ENCODE measurements at places on chromosomes 4 and X.

GRCh38 chr4:26321373-26322221 is 783 bp downstream of the RBPJ start:
- DNase-seq, result peak; percentile 12

- no peak for DNase-seq
Observed at GRCh38 chr4:18480928-18481327, 459.4 kb upstream of the LCORL start.

- no peak for DNase-seq
Observed at GRCh38 chr4:178082906-178083305, 640.7 kb upstream of the AGA start.

DNA sequence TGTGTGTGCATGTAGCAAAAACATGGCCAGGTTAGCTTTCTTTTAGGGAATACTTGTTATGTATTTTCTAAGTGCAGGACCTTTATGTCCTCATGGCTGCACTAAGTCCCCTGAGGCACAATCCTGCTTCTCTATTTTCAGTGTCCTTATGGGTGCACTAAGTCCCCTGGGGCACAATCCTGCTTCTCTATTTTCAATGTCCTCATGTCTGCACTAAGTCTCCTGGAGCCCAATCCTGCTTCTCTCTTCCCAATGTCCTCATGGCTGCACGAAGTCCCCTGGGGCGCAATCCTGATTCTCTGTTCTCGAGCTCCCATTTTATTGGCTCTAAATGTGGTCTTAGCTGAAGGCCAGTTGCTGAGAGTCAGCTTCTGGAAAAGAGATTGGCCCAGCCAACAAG is 49.7 kb upstream of the GPRIN3 start:
- DNase-seq, result no peak

DNA sequence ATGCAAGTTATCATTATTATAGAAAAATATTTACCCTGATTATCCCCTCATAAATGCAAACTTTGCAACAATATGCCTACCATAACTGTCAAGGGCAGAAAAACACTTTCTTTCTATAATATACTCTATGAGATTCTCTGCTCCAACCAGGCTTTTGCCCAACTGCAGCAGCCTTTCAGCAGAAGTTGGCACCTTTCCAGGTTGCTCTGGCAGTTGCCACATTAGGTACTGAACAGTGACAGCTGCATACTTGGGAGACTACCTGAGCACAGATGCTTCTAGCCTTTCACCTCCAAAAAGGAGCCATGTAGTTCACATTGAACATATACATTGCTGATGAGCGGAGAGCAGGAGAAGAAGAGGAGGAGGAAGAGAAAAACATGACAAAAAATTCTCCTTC is 69.5 kb upstream of the BRWD3 start:
- DNase-seq, result no peak

DNA sequence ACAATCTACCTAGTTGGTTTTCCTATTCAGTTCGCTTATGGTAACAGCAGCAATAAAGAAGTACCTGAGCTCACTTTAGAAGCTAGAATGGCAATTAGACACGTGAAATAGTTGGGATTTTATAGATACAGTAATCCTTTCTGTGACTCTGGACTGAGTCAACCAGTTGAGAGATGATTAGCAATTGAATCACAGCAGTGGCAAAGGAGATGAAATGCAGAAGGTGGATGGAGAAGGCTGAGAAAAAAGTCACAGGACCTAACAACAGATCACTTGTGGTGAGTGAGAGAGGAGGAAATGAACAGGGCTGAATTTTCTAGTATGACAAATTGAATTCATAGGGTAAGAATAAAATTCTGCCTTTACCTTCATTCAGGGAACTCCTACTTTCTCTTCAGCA is 197.1 kb upstream of the MAGEB18 start:
- no peak for DNase-seq

- DNase-seq, result no peak
Observed at GRCh38 chr4:114026447-114026846, 47.0 kb upstream of the ARSJ start.

DNA sequence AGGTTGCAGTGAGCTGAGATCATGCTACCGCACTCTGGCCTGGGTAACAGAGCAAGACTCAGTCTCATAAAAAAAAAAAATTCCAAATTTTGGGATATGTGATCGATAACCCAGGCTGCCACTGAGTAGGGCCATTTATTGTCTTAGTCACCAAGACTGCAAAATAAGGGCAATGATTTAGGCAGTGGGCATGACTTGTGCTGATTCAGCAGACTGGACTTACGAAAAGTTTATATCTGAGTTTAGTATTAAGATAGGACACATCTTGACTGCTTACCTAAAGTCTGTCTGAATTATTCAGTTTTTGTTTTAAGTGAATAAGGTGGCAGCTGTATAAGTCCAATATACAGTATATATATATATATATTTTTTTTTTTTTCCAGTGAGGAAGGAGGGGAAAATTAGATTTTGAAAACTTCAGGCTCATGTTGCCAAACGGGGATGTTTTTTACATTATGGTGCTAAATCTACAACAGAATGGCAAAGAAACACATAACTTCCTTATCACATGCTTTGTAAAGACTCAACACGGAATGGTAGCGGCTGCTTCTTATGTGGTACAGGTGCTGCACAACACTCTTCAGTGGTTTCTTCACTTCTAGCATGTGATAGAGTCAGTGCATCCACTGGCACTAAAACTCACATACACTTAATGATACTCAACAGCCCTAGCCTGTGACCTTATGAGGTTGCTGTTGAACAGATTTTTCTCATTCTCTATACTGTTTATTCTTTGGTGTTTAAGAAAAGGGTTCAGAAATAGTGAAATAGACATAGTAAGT is 6.5 kb downstream of the TEX13D start:
- DNase-seq, result no peak

DNA sequence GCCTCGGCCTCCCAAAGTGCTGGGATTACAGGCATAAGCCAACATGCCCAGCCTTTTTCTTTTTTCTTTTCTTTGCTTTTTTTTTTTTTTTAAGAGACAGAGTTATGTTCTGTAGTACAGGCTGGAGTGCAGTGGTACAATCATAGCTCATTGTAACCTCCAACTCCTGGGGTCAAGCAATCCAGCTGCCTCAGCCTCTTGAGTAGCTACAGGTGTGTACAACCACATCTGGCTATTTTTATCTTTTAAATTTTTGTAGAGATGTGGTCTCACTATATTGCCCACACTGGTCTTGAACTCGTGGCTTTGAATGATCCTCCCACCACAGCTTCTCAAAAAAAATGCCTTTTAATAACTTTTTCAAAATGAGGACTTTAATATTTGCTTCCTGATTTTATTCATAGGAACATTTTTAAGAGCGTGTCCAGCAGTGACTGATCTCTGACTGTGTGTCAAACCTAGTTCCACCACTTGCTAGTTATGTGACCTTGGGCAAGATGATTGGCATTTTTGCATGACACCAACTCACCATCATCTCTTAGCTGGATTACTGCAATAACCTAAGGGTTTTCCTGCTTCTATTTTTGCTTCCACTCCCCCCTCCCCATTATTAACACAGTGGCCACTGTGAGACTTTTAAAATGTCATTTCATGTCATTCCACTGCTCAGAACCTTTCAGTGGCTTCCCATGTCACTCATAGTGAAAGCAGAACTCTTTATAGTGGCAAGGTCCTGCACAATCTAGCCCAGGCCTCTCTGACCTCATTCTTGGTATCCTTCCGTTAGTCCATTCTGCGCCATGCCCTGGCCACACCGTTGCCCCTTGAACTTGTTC is 4.5 kb upstream of the TNIP3 start:
- DNase-seq, result no peak

DNA sequence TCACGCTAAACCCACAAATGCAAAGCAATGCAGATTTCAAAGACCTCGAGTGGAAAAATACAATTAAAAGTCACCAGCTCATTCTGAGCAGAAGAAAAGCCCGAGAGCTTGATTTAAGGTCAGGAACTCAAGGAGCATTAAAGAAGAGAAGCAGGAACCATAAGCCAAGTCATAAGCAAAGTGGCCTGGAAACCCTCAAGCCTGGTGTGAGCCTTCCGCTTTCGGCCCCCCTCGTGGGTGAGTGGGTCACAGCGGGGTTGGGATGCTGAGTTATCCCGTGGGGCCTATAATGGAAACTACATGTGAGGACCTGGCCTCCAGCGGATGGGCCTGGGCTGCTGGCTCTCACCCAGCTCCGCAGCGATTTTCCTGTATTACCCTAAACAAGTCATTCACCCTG is 504.3 kb downstream of the RAB28 start:
- DNase-seq, result no peak

DNA sequence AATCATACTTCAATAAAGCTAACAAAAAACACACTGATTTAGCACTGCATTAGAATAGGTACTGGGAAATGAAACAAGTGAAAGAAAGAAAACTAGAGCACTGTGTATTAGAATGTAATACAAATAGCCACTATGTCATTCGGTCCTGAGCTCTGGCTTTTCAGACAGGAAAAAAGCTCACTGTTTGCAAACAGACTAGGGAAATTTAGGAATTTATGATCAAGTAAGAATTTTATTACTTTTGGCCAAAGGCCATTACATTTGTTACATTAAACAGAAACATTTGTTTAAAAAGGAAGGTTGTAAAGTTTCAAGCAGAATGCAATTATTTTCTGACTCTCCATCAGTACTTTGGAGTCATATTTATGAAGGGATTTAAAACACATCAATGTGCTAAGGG is 68.7 kb downstream of the KLHL8 start:
- DNase-seq, result no peak

GRCh38 chr4:83772685-83773084 is 236.8 kb downstream of the GPAT3 start:
- DNase-seq, result no peak

- no peak for DNase-seq
Observed at GRCh38 chrX:41293269-41293668, 40.7 kb upstream of the DDX3X start.

DNA sequence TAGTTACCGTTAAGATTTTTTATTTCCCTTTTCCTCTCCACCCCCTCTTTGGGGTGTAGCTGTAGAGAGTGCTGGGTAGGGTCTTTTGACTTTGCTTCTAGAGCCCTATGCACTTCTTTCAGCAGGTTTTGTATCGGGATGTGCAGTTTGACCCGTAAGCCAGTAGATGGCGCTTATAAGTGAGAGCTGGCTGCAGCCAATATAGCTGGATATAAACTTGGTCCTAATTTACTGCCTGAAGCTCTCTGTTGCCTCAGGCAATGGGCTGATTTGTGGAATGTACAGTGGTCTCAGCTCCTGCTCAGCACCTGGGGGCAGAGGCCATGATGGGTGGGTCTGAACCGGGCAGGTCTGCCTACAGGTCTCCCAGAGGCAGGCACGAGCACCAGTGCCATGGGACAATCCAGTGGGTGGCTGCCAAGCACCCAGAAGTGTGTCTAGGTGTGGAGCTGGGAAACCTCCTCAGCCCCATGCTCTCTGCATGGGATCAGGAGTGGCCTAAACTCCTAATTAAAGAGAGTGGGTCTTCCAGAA is 146.5 kb downstream of the SPANXN1 start:
- DNase-seq, result no peak

GRCh38 chr4:808860-809570 is 16.9 kb downstream of the CPLX1 start:
- no peak for DNase-seq

GRCh38 chrX:134868771-134869495 is 121.9 kb upstream of the SMIM10 start:
- no peak for DNase-seq

- DNase-seq, result no peak
Observed at GRCh38 chr4:2080429-2081300, 21.5 kb downstream of the NAT8L start.

DNA sequence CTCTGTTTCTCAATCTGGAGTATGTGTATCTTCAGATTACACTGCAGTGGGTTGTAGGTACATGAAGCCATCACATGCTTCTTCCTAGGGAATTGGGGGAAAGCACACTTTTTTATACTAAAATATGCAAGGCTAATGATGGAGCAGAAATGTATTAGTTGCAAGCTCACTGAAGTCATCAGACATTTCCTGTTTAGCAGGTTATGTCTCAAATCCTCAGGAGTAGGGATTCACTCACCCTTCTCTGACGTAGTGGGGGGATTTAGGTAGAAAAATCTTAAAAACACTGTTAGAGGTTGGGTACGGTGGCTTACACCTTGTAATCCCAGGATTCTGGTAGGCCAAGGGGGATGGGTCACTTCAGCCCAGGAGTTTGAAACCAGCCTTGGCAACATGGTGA is 128.4 kb upstream of the GPC4 start:
- DNase-seq, result no peak

- DNase-seq, result no peak
Observed at GRCh38 chr4:43264730-43265129, 372.2 kb downstream of the GRXCR1 start.

GRCh38 chr4:88737307-88737941 is 39.8 kb upstream of the NAP1L5 start:
- no peak for DNase-seq

GRCh38 chrX:121150217-121150616 is 102.8 kb downstream of the GLUD2 start:
- no peak for DNase-seq

- no peak for DNase-seq
Observed at GRCh38 chrX:39204353-39204752, 403.1 kb downstream of the MID1IP1 start.

- DNase-seq, result no peak
Observed at GRCh38 chr4:30882995-30883675, 163.0 kb downstream of the PCDH7 start.

GRCh38 chrX:65706041-65706828 is 38.8 kb downstream of the MSN start:
- DNase-seq, result peak; percentile 46

- no peak for DNase-seq
Observed at GRCh38 chrX:124098089-124098488, 136.6 kb downstream of the STAG2 start.

GRCh38 chrX:140274811-140275525 is 229.9 kb downstream of the SOX3 start:
- no peak for DNase-seq

GRCh38 chr4:108937066-108937465 is 174.2 kb upstream of the ETNPPL start:
- no peak for DNase-seq

DNA sequence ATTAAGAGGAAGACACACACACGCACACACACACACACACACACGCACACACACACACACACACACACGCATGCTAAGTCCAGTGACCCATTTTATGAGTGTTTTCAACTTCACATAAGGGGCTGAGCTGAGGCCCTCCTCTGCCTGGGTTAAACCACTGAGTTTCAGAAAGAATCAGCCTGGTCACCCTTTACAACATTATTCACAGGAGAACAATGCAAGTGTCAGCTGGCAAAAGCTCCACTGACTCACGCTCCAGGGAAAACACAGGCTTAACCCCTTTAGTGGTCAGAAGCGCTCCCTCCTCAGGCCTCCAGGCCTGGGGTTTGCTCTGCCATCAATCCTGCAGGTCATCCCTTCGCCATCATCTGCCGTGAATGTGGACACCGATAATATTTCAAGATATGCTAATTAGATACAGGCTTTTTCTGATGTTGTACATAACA is 46.9 kb downstream of the ACOX3 start:
- no peak for DNase-seq

DNA sequence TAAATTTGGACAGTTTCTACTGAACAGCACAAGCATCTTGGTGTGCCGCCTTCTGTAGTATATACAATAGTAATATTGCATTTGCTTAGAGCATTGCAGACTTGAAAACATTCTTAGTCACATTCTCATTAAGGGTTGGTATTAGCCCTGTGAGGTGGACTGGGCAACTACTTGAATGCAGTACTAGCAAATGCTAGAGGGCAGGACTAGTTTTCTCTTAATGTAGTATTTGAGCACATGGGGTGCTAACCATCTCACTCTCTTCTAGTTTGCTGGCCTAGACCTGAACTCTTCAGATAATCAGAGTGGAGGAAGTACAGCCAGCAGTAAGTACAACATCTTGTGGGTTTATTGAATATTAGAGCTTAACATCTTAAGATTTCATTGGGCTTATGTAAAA is 3.2 kb downstream of the DDX3X start:
- DNase-seq, result no peak

- no peak for DNase-seq
Observed at GRCh38 chrX:41350976-41351569, 17.1 kb downstream of the DDX3X start.
